Hippocampal formation (tissue), 2 donors: ENCODE measurements at places on chromosomes 7 and 10.

DNA sequence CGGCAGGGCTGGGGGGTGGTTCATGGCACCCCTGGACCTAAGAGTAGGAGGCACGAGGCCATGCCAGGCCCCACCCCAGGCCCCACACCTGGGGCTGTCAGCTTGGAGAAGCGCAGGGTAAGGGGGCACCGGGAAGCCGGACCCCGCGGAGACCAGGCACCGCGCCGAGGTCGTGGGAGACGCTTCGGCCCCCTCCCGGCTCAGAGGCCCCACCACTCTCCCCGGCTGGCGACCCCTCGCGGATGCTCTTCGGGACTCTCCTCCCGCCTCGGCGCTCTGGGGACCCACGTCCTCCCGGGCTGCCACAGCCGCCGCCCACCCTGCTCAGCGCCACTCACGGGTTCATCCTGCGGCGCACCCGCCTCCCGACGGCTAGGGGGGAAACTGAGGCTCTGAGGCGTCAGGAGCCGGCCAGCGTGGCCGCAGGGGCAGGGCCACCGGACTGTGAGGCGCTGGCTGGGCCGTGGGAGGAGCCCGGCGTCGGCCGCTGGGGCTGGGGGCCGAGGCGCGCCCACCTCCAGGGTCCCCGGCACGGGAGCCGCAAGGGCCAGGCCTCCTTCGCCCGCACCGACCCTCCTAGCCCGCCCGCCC, 25.9 kb downstream of the PDGFA start:
- DNase-seq: no peak

DNA sequence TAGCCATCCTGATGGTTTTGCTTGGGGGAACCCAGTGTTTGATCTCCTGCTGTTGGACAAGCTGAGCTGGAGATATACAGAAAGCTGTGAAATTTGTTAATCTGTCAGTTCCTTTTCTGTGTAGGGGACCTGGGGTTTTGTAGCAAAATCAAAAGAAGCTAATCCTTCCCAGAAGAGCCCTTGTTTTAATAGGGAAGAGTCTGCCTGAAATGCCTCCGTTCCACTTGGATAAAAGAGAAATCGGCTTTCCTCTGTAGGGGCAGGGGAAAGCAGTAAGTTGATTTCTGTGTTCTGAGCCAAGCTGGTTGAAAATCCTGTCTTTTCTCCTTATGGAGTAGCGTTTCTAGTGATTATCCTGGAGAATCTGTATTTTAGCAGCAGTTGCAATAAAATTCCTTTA, 472.6 kb downstream of the SORCS3 start:
- DNase-seq: no peak

GRCh38 chr7:157574120-157574825, 237.5 kb downstream of the DNAJB6 start:
- no peak for DNase-seq

- no peak for DNase-seq
Observed at GRCh38 chr7:105587909-105588635, 6.8 kb upstream of the EFCAB10 start.

DNA sequence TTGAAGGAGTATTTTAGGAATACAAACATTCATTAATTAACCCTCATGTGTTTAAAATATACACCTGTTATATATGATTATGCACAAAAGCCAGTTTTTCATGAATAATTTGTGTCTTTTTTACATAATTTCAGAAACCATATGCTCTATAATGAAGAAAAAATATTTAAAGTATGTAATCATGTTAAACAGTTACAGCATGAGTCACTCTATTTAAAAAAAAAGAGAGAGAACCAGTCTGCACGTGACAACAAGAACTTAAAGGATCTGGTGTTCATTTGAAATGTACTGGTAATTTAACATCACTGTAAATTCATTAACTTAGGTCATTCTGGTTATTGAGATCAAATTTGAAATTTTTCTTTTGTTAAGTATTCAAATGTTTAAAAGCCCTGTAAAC, 228.5 kb downstream of the CACNB2 start:
- no peak for DNase-seq

- DNase-seq: no peak
Observed at GRCh38 chr10:99533496-99534449, 1.0 kb downstream of the NKX2-3 start.

DNA sequence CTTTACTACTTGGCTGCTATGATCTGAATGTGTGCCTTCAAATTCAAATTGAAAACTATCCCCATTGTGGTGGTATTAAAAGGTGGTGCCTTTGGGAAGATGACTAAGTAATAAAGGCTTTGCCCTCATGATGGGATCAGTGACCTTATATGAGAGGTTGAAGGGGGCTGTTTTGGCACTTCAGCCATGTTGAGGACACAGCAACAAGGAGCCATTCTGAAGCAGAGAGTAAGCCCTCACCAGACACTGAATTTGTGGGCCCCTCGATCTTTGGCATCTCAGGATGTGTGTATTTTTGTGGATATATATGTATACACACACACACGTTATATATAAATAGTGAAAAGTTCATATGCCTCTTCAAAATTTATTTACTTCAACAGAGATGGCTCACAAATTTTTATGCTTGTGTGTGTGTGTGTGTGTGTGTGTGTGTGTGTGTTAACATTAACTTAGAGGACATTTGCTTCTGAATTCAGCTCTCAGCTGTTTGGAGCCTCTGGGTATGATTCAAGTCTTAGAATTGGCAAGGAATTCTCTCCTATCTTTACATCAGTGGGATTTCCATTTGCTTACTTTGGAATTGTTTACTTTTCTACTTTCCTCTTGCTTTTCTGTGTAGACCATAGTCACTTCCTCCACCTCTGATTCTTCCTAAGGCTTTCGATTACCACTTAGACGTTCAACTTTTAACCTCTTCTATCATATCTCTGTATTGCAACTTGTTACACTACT, 66.6 kb downstream of the MAGI2 start:
- no peak for DNase-seq

GRCh38 chr10:71476228-71477011, 79.7 kb downstream of the CDH23 start:
- no peak for DNase-seq

DNA sequence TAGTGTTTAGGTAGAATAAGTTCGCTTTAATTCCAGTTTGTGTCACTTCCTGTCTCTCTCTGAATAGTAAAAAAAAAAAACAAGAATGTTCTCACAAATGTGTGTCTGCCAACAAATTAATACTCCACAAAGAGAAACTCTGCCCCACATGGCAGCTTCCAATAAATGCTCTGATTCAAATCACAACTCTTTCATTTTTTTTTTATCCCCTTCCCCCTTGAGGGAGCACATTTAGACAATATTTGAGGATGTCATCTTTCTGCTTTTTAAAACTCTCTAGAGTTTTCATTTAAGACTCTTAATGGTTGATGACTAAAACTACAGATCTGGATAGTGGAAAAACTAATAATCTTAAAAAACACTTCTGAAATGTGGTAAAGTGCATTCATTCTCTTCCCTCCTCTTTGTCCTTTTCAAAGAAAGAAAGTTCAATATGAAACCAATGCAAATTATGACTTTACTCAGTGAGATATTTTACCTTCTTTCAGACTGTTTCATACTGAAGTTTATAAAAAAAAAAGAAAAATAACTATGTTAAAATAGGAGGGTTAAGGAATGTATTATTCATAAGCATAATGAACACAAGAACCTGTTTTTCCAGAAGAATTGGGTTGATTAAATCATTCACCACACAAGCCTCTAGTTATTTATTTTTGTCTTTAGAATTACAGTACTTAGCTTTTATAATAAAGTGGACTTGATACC, 42.3 kb downstream of the ARID5B start:
- no peak for DNase-seq

DNA sequence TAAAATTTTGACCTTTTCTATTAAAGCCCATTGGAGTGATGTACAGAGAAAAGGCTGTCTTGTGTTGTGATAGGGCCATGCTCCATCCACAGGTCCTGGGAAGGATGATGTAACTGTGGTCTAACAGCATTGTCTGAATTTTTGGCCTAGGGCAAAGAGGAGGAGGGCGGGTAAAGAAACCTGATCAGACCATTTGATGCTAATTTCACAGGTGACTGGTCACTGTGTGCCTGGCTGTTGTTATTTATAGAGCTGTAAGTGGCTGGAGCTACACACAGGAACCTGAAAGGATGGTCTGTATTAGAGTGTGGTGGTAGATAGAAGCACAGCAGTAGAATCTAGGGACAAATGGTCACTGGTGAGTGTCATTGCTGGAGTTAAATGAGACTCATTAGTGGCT, 182.1 kb downstream of the AUTS2 start:
- no peak for DNase-seq

DNA sequence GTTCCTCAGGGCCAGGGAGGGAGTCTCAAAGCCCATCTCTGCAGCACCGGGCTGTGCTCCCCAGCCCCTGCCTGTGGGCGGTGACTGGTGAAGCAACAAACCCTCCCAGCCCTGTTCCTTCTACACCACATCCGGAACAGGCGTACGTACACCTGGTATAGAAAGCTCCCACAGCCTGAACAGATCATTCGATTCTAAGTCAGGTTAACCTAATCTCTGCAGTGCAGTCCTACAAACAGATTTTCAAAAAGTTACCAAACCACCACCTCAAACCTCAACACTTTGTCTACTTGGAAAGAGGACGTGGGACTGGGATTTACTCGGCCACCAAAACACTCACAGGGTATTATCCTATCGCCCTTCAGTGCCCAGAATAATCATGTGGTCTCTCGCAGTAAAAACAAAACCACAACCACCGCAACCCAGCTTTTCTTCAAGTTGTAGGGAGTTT, 238.4 kb downstream of the DIP2C start:
- no peak for DNase-seq

- no peak for DNase-seq
Observed at GRCh38 chr10:78757344-78757925, 311.3 kb upstream of the ZMIZ1 start.
